ENCODE measurements at places on chromosomes 7 and 10.

- no peak for DNase-seq
These were observed 28.4 kb downstream of the MPLKIP start for GRCh38 chr7:40105879-40106473.

DNA sequence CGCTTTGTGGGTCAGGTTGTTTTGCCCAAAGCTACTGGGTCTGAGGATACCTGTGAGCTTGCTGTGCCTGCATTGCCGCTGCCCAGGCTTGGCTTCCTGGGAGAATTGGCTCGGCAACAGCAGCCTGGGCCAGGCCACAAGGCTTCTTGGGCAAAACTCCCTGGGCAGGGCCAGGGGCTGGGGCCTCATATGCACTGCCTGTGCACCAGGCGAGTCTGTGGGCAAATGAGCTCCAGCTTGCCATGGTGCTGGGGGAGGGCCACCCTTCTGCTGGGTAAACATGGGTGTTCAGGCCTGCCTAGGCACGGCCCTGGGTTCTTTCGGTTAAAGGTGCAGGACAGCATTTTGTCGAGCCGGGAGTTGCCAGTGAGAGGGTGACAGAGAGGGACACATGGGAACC is 19.4 kb downstream of the ZMIZ1 start:
- no peak for DNase-seq

DNA sequence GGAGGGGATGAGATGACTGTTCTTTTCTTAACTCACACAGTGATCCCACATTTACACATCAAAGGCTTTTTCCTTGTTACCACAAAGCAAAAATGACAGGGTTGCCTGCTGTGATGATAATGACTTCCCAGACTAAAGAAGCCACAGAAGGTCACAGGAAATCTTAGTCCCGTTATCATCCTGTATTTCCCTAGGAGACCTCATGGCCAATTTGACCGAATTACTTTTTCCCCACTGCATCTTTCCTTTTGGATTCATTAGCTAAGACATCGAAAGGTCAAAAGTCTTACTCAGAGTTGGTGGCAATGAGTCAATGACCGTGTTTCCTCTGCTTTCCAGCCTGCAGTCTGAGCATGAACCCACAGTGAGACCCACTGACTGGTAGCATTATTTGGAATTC is 130.1 kb upstream of the INHBA start:
- DNase-seq: no peak

- DNase-seq: no peak
These were observed 91.9 kb downstream of the ZNF783 start for GRCh38 chr7:149353739-149354504.

DNA sequence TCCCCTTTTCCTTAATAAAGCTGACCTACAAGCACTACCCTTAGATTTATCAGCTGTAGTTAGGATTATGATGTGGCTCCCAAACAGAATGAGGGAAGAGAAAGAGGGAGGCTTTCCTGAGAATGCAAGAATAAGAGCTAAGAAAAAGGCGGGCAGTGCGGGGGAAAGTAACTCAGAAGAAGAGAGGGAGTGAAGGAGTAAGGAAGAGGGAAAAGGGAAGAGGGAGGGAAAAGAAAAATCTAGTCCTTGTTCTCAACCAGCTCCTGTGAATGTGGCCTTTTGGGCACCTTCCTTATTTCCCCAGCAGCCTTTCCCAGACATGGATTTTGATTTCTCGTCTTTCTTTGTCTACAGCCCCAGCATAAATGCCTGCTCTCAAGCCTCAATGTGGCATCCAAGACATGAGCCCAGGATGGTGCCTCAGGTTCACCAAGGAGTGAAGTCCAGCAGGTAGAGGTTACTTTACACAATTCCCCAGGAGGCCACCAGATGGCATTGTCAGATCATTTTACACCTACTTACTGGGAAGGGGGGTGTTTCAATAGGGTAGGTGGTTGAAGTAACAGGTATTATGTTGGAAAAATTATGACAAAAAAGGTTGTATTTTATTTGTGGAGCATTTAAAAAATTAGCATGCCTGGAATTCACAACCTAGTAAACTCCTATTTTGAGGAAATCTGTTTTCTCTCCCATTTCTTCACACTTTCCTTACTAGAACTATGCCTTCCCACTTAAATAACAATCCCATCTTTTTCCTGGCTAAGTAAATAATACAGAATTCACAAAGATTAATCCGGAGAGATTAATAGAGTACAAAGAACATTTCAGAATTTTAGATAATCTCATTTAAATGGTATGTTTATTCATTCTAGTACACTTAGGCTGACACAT is 106.5 kb downstream of the HTR7 start:
- no peak for DNase-seq

DNA sequence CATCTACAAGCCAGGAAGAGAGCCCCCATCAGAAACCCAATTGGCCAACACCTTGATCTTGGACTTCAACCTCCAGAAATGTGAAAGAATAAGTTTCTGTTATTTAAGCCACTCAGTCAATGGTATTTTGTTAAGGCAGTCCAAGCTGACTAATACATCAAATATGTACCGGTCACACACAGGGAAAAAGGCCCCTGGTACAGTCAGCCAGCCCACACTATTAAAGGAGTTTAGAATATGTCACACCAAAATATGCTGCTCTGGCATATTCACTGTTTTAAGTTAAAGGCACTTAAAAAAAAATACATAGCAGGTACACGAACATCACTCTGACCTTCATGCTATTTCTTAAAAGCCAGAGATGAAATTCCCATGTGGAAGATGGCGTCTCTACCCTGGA is 15.2 kb upstream of the CDCA7L start:
- DNase-seq: no peak

DNA sequence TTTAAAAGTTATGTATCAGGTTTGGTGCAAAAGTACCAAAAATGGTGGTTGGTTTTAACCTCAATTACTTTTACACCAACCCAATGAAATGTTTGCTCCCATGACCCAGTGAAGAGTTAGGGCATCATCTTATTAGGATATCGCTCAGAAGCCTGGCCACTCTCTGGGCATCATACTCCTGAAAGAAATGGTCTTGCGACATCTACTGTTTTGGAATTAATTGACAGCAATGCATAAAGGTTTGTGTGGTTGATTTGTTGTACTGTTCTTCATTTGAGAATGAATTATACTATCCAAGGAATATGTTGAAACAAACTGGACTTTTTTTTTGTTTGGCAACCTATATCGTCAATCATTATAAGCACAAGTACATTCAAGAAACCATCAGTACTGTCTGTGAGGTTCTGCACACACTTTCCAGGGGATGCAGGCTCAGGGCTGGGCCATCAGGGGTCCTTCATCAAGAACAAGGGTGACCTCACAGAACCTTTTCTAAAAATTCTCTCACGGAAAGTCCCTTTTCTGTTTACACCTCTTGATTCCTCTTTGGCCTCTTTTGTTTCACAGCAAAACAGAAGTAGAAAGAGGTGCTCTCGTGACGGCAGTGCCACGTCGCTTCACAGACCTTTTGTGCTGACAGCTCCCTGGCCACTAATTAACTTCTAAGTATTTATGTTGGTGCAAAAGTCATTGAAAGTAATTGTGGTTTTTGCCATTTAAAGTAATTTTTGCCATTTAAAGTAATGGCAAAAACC is 117.2 kb upstream of the KLF6 start:
- DNase-seq: no peak

GRCh38 chr10:25059990-25060389 is 43.6 kb downstream of the THNSL1 start:
- DNase-seq: no peak
